Stomach (tissue), 19 donors: ENCODE measurements at places on chromosomes 12 and 14. TPM values are rescaled to one million over a fixed set of nuclear protein-coding genes. Genes with fewer than 3 reads are reported as not detected.

GRCh38 chr14:85867450-85867849, 337.5 kb downstream of the FLRT2 start:
- no peak for DNase-seq

Gene L3HYPDH
- total RNA-seq: 8.8 TPM

Gene RD3L
- not detected for total RNA-seq

DNA sequence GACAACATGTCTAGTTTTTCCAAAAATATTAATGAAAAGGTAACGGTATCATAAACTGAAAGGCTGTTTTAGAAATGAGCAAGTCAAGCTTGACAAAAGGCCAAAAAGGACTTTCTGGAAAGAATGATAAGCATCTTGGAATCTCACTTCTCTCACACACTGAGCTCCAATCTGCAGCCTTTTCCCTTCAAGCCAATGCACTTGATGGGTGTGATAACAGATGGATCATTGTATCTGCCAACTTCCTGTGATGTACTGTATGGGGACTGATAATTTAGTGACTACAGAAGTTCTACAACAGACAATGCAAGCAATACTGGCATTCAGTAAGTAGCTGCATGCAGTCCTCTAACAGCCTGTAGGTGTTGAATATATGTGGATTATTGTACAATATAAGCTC, 147.1 kb downstream of the MED13L start:
- peak; percentile 22 for DNase-seq

GRCh38 chr14:91303091-91303923, 58.8 kb upstream of the GPR68 start:
- no peak for DNase-seq

DNA sequence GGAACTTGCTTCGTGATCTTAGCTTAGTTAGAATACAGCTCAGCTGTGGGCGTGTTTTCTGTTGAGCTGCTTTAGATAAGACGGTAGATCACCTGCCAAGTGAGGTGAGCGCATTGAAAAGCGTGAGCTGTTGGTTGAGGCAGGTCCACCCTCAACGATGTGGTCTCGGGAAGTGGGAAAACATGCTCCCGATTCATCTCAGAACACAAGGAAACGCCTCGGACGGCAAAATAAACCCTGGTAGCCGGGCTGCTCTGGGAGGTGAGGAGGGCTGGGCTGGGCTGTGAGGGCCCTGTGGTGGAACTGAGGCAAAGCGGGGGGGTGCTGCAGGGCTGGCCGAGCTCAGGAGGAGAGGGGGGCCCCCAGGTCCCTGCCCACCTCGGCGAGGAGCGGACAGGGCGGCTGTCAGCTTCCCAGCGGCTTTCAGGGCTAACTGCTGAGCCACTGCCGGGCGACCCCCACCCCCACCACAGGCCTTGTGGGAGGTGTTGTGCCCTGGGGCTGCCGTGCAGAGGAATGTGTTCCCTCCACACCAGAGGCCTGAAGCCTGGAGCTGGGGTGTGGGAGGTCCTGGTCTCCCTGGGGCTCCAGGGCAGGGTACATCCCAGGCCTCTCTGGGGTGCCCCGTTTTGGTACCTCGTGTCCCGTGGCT, 30.7 kb downstream of the NOC4L start:
- no peak for DNase-seq

GRCh38 chr14:72644758-72645489, 249.0 kb downstream of the DPF3 start:
- no peak for DNase-seq

GRCh38 chr12:98799146-98799810, 154.2 kb downstream of the APAF1 start:
- no peak for DNase-seq

DNA sequence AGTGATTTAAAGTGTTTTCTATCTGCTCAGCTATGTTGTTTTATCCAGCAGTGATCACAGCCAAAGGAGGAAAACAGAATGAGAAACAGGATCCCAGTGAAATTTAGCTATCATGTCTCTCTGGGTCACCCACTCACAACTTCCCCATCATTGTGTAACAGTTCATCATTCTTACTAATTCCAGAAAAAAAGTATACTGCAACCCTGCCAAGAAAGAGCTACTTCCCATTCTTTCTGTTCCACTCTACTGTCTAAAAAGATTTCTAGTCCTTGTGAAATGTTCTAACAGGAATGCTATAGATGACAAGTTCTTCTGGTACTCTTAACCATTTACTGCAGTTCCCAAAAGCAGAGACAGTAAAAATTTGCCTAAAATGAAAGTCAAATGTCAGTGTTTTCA, 39.2 kb upstream of the CD163 start:
- no peak for DNase-seq

Gene SLC22A17
- total RNA-seq: 22.3 TPM

GRCh38 chr12:48758186-48758585, 30.7 kb downstream of the ADCY6 start:
- no peak for DNase-seq

Gene OTX2
- total RNA-seq: not detected

DNA sequence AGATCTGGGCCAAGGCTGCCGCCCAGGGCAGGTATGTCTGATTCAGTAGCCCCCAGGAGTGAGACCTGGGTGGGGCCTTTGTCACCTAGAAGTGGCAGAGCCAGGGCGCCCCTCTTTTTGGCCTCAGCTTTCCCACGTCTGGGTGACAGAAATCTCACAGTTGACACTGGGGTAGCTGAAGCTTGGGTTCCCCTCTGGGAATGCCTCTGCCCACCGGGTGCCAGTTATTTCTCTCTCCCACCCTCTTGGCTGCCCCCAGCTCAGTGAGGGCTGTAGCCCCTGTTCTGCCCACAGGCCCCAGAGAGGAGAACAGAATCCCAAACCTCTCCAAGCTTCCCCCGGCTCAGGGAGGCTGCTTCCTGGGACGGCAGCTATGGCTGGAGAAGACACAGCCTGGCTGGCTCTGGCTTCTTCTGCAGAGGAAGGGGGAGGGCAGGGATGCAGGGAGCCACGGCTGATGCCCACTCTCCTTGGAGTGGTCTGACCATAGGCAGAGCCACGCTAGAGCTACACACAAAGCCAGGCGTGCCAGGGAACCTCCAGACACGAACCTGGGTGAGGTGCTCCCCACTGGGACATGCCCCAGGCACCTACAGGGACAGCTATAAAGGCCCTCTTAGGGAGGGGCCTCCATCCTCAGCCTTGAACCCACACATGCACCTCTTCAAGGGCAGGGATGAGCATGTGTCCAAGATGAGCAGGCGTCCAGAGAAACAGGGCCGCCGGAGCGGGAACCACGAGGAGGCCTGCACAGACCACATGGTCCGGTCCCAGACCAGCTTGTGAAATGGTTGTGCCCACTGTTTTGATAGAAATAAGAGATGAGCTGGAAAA, 51.7 kb downstream of the BEGAIN start:
- no peak for DNase-seq

DNA sequence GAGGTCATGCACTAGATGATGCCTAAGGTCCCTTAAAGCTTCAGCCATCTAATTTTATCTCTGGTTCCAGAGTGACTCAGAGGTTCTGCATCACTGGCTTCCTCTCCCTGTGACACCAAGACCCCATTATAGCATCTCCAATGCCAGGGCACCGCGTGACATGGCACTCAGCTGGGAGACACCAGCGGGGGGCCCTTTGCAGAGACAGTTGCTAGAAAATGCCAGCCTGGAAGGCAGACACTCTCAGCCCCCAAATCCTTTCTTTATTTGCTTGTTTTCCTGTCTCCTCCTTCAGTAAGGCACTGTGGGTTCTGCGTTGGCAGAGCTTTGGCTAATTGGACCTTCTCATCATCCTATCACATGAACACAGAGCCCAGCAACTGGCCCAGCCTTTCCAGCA, 123.5 kb upstream of the VRK1 start:
- no peak for DNase-seq

- DNase-seq: no peak
Measured at GRCh38 chr12:47616440-47616839, 89.4 kb downstream of the RPAP3 start.

Gene MAX
- total RNA-seq: 51.3 TPM

Gene SOCS4
- 18.1 TPM for total RNA-seq

- peak; percentile 64 for DNase-seq
Measured at GRCh38 chr12:70948976-70949336, 28.4 kb upstream of the PTPRR start.

Gene ACVRL1
- 62.4 TPM for total RNA-seq

Gene PAPLN
- 7.7 TPM for total RNA-seq

DNA sequence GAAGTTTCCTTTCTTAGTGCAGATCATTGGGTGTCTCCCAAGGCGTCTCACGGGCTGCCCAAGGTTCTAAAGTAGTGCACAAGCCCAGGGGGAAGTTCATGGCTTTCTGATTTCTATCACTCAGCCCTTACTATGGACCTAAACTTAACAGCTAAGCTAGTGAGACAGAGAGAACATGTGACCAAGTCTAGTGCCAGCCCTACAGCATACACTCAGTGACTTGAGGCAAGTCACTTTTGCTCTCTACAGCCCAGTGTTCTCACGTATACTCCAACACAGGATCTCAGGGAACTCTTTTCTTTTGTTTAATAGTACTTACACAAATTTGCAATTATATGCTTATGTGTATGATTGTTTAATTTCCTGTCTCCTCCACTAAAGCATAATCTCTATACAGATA, 48.6 kb downstream of the NKX2-1 start:
- DNase-seq: no peak

Gene EIF2S3B
- total RNA-seq: not detected

GRCh38 chr12:124140944-124141486, 153.9 kb upstream of the RFLNA start:
- no peak for DNase-seq

DNA sequence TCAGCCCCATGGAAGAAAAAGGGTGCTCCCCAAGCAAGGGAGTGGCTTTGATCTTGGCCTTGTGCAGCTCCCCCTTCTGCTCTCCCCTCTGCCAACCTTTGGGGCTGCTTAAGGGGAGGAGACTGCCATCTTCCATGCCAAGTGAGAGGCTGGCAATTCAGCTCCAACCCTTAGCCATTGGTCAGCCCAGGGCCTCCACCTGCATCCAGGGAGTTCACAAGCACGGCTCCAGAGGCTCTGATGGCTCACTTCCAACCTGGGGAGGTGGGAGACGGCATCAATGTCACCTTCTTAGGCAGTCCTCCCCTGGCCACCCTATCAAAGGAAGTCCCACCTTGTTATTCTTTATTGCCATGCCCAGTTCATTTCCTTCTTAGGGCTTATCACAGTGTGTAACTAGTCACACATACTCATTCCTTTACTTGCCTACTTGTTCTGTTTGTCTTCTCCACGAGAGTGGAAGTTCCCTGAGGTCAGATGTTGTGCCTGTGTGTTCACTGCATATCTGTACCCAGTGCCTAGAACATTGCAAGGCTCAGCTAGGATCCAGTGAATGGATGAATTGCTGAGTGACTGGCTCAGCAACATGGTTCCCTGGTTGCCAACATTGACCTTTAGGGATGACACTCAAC, 5.0 kb downstream of the HDAC7 start:
- DNase-seq: no peak

DNA sequence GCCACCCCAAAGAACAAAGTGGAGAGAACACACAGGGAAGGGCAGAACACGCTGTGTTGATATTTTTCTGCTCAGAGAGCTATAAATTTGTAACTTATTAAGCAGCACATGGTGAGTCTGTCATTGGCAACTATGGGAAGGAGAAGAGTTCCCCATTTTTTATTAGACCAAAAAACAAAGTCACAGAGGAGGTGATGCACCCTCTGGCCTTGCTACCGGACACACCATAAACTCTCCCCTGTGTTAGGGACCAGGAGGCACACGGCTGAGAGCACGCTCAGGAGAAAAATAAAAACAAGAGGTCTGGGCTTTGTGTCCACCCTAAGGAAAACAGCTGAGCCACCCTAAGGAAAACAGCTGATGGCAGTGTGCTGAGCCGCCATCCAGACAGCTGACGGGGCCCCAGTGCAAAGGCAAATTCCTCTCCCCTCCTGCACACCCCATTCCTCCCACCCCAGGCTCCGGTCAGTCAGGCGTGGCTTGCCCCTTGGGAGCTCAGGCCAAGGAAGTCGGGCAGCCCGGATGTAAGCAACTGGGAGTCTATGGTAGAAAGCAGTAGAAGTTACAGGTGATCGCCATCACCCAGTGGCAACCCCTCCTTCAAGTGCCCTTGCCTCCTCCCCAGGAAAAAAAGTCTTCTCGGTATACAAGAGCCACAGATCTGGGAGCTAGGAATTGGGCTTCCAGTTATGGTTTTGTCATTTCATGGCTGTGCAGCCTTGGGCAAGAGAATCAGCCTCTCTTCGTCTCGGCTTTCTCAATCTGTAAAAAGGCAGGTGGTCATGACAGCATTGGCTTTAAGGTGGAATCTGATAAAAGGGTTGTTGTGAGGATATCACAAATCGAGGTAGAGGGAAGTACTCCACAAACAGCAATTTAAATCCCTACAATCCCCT, 2.4 kb downstream of the PXN start:
- no peak for DNase-seq

Gene CLBA1
- total RNA-seq: not detected

Gene APEX1
- 127 TPM for total RNA-seq

Gene AKAP3
- 0.58 TPM for total RNA-seq

GRCh38 chr14:89349171-89350008, 67.6 kb downstream of the FOXN3 start:
- peak; percentile 52 for DNase-seq

Gene TEX22
- total RNA-seq: not detected

Gene DNAJC22
- total RNA-seq: not detected

GRCh38 chr12:49349266-49349665, 2.6 kb downstream of the DNAJC22 start:
- DNase-seq: peak; percentile 22

- peak; percentile 36 for DNase-seq
Measured at GRCh38 chr14:49972823-49973222, 79.9 kb downstream of the ARF6 start.

DNA sequence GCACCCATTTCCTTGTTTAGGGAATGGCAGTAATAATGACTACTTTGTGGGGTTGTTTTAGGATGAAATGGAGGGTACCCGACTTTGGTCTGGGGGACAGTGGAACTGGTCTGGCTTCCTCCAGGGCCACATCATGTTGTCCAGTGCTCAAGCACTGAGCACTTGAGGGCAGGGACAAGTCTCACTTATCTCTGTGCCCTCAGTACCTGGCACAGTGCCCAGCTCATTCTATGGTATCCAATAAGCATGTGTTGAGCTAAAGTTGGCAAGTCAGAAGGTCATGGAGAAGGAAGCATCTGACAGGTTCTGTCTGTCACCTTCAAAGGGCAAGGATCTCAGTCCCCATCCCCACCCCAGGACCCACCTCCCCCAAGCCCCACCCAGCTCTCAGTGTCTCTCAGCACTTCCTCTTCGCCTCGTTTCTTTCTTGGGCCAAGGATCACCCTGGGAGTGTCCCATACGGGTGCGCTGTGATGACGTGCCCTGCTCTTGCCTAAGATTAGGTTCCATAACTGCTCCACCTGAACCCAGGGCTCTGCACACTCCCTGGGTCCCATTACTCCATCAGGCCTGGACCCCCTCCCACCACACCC, 24.3 kb upstream of the TMEM106C start:
- peak; percentile 53 for DNase-seq

Gene MNAT1
- 60.4 TPM for total RNA-seq
